ENCODE measurements at places on chromosomes 3 and 15. TPM values are rescaled to one million over a fixed set of nuclear protein-coding genes. Genes with fewer than 3 reads are reported as not detected.

The MST1R gene
- total RNA-seq: 0.67 TPM

DNA sequence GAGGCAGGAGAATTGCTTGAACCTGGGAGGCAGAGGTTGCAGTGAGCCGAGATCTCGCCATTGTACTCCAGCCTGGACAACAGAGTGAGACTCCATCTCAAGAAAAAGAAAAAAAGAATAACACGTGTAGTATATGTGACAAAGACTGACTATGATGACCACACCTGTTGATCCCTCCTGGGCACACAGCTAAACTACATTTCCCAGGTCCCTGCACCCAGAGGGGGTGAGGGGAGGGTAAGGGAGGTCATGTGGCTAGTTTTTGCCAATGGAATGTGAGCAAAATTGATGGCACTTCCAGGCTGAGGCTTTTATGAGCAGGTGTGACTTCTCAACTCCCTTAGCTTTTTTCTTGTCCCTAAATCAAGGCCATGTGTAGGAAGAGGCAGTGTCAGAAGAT is 58.2 kb downstream of the KLHL6 start:
- no peak for DNase-seq

DNA sequence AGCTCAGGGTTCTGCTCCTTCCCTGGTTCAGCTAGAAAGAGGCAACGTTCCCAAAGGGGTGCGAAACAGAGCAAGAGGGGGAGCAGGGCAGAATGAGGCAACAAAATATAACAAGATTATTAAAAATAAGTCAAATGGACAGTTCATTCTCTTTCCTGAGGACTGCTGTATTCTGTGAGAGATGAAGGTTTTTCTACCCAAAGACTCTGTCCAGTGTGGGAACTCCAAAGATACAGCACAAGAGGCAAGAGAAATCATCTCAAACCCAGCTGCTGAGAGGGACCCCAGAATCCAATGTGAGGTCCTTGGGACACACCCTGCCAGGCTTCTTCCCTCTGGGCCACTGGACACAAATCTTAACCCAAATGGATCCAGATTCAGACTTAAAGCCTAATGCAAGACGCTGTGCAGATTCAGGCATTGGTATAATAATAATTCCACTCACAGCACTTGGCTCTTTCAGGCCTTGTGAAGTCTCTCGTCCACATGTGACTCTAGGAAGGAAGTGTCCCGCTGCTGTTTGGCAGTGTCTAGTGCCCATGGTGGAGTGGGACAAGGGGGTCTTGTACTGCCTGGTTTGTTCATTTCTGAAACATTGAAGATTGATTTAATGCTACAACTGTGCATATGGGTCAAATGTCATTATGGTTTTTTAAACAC is 14.5 kb upstream of the ARHGAP31 start:
- DNase-seq: no peak

DNA sequence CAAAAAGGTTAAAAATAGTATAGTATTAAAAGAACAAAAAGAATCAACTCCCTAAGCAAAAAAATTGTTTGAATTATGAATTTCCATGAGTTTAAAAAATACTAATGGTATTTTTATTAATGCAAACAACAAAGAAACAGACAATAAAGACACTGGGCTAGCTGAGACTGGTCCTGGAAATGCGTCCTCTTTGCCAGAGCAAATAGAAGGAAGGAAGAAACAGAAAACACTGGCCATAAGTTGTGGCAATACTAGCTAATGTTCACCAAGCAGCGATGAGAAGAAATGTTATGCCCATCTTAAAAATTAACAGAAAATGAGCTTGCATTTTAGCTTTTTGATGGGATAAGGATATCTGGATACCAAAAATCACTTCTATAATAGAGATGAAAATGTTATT is 88.6 kb downstream of the TBL1XR1 start:
- no peak for DNase-seq

- DNase-seq: no peak
Measured at GRCh38 chr3:23750573-23751210, 55.1 kb upstream of the UBE2E1 start.

GRCh38 chr3:60781935-60782334 is 469.3 kb downstream of the FHIT start:
- no peak for DNase-seq

DNA sequence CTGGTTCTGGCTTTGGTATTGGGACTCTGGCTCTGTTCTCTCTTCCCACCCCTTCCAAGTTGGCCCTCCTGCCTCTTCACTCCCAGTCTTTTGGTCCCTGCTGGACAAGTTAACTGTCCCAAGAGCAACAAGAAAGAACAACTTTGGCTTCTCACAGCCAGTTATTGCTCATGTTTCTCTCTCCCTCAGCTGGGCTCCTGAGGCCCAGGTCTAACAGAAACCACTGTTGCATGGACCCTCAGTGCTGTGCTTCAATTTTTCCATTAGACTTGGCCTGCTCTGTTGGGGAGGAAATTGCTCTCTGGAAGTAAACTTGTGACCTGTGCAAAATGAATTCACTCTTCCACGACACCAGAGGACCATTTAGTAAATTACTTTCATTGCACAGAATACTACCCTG is 64.5 kb downstream of the CHST2 start:
- no peak for DNase-seq
